ENCODE measurements at places on chromosomes 7 and 10.

DNA sequence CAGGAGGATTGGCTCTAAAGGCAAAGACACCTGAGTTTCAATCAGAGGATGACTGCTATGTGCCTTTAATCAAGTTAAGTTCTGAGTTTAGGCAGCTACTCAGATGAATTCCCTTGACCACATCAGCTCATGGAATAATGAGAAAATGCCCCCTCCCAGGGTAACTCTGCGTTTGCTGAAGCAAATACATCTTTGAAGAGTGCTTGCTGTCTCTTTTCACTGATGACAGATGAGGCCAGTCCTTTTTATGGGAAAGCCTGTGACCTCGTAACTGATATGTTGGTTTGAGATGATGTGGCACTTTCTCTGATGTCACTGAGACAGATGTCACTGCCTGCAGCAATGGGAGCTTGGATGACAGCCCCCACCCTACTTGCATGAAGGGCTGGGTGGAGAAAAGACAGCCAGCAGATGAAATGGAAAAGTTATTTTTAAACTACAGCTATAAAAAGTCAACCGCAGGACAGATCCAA, 43.7 kb upstream of the DGKI start:
- no peak for DNase-seq

DNA sequence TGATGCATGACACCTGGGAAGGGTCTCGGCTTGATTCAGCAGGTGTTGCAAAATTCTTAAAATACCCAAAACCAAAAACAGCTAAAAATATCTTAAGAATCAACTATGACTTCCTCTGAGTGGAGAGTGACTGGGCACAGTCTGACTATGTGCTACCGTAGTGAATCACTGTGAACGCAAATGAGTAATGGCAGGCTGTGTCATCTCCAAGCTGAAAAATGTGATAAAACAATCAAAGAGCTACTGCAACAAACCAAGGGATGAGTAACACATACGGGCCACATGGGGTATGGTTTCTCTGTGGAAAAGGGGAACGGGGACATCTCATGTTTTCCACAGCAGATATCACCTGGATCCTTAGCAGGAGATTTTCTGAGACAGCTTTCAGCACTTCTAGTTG, 127.5 kb downstream of the ABCA13 start:
- no peak for DNase-seq

- DNase-seq: no peak
Observed at GRCh38 chr7:21768279-21768678, 177.4 kb downstream of the CDCA7L start.

- DNase-seq: no peak
Observed at GRCh38 chr10:43676331-43676730, 27.6 kb upstream of the ZNF32 start.

DNA sequence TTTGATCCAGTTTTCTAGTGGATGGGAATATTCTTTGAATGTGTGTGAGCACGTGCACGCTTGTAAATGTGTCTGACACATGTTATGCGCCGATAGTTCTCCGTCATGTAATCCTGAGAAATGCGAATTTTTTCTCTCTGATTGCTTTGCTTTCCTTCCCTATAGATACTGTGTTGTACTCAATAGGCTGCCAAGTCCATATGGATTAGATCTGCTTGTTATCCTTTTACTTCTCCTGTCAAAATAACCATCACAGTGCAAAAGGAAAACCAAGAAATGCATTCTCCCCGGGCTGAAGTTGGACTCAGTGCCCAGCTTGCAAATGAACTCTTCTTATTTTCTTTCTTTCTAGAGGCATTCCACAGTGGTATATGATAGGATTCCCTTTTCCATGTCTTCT, 131.9 kb downstream of the KIAA1217 start:
- DNase-seq: no peak

DNA sequence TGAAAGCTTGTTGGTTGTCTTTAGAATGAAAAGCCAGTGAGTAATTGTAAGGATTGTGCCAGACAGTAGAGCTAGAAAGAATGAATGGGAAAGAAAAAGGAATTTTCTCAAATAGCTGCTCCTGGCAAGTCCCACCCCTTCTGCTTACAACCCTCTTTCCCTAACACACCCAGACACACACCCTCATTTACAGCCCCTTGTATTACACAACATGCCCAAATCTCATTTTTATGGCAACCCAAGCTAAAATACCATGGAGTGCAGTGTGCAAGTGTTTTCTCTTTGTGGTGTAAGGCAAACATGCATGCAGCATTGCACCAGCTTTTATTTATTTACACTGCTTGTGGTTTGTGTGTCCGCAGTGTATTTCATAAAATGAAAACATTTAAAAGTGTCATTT, 1.5 kb downstream of the PRKAR2B start:
- no peak for DNase-seq

DNA sequence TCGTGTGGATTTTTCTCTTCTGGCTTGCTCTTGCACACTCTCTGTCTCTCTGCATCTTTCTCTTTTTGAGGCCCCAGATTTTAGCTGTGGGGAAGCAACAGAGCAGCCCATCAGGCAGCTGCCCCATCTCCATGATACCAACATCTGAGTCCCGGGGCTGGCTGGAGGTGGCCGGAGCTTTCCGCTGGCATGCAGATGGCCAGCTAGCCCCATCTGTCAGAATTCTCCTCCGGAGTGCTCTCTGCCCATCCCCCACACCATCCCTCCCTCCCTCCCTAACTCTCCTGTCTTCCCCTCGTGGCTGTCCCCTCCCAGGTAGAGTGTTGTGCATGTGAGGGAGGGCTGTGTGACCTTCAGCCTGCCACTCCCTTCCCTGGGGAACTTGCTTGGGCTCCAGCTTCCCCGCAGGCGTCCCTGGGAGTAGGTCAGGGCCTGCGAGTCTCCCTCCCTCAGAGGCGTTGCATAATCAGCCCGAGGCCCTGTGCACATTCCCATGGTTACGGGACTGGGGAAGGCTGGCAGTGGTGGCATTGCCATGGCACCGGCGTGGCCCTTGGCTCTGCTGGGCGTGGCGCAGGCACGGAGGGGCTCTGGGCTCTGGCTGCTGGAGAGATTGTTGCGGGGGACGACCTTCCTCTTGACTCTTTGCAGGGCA, 24.7 kb downstream of the GHRHR start:
- no peak for DNase-seq

Measured in activated T-helper 2 cell treated with anti-CD3 and anti-CD28 coated beads, Interferon-gamma antibody, Interleukin-2, Interleukin-4, amounts not matched to agents 10 μg/mL and 5 μg/mL and 100 μg/mL, durations not matched to agents 14 hours and 24 hours and 36 hours (primary cell).